ENCODE measurements at places on chromosomes 1 and 21.

GRCh38 chr1:119373465-119373864 lies 4.9 kb downstream of the HAO2 start:
- no peak for DNase-seq

DNA sequence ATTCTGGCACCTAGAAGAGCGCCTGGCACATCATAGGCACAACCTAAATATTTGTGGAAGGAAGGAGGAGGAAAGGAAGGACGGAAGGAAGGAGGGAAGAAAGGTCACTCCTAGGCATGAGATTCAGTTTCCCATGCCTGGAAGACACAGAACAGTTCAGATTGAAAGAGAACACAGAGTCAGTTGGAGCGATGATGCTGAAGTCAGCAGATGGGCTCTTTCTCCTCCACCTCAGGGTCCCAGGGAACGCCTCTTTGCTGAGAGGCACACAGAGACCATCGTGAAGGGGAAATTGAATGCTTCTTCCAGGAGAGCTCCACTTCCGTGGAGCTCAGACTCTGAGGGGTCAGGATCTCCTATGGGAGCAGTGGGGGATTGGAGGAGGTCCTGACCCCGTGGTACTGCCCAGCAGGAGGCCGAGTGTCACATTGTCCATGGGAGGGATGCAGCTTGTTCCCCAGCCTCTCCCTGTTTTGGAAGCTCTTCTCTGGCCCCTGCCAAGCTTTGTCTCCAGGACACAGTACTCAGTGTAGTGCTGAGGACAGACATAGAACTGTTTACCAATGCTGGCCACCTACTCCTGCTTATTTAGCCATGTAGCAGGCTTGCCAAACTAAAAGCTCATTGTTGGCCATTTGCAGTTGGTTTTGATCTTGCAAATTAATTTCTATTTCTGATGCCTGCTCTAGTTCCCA lies 2.4 kb downstream of the MYBPHL start:
- DNase-seq: no peak

DNA sequence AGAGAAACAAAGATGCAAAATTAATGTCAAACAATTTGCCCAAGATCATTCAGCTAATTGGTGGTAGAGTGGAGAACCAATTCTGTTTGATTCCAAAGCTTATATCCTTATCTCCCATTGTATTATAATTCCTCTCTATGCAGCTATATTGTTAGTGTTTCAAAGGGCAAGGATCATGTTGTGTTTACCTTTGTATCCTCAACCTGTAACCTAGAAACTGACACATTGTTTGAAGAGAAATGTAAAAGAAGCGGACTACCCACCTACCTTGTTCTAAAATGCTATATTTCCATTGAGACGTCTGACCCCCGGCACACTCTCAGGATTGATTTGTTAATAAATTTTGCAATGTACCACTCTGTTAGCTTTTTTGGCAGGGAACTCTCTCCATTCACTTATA lies 9.3 kb downstream of the RAVER2 start:
- no peak for DNase-seq

DNA sequence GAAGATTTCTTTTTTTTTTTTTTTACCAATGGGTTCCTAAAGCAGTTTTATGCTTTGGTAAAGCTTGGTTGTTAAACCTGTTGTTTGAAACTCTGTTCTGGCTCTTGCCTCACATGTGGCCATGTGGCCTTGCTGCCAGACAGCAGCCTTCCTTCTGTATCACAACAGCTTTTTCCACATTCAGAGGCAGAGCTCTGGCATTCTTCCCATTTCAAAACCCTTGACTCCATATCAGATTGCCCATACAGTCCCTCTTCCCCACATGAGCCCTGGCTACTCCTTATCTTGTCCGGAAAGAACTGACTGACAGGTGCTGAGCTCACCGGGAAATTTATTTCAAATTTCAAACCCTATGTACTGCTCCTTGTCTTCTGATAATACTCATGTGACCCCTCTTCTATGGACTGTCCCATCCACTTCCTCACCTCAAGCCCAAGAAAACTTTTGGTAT lies 38.5 kb upstream of the LAX1 start:
- DNase-seq: no peak

GRCh38 chr1:163562355-163562754 lies 240.6 kb downstream of the NUF2 start:
- DNase-seq: no peak

DNA sequence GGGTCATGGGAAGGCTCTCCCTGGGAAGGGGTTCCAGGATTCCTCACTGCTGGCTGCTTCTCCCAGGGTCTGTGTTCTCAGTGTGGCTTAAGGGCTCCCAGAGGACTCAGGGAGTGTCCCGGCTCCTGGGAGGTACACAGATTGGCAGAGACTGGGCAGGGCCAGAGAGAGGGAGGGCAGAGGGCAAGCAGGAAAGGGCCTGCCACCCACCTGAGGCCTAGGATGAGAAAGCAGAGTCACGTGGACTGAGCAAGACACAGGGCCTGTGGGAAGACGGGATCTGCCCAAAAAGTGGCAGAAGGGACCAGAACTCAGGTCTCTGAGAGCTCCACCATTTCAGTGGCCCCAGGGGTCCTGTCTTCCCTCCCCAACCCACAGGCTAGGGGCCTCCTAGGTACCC lies 871 bp downstream of the SLFNL1 start:
- no peak for DNase-seq

- DNase-seq: no peak
Observed at GRCh38 chr1:158521666-158522058, 32.5 kb downstream of the OR6Y1 start.

DNA sequence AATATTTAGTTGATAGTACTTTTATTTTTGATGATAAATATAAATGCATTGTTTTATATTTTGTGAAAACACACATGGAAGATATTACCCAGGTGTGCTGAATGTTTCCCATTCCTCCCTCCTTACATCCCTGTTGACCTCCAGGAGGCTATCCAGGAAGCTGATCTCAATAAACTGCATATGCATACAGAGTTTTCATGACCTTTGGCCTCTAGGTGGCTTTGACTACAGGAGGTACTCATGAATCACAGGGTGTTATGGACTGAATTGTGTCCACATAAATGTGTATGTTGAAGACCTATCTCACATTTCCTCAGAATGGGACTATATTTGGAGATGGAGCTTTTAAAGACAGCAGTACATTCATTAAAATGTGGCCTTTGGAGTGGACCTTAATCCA lies 914.9 kb upstream of the NCAM2 start:
- DNase-seq: no peak

Measured in KG1 (cell line).